ENCODE measurements at places on chromosomes 5 and 9.
A peak's percentile ranks its signal among the peaks of the same experiment; 100 is the strongest.

DNA sequence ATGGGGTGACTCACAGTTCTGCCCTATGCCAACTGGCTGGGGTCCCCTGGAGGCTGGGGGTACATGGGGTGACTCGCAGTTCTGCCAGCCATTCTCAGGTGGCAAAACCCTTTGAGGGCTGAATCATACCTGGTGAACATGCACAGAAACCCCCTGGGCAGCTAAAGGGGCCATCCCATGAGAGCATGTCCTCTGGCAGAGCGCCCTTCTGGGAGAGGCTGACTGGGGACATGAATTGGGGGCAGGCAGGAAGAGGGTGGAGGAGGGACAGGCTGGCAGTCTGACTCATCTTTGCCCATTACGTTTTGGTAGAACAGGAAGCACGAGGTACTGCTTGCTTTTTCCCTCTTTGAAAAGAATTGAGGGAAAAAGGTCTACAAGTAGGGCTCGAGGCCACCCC lies 16.7 kb downstream of the TRAF1 start:
- DNase-seq = peak; percentile 61

GRCh38 chr5:158590746-158591300 lies 508.9 kb downstream of the EBF1 start:
- no peak for DNase-seq

- no peak for DNase-seq
Measured at GRCh38 chr9:104247899-104248460, 153.9 kb downstream of the SMC2 start.

DNA sequence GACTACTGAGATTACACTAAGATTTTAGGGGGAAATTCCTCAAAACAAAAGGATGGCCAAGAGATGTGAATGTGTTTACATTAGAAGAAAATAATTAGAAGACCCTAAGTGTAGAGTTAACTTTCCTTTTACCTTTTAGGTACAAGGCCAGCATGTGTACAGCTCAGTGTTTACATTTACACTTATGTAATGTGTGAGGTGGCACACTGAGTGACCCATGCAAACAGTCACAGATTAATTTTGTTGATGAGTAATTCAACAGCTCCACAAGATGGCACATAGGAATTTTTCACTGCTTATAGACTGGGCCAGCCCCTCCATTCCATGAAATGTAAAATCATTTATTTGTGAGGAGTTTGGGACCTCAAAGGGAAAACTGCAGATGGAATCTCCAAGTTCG lies 90.1 kb upstream of the SLC12A2 start:
- DNase-seq = no peak

GRCh38 chr9:83706676-83707517 lies 861 bp downstream of the UBQLN1 start:
- DNase-seq = peak; percentile 66
